ENCODE measurements at places on chromosomes 16 and 17.
A peak's percentile ranks its signal among the peaks of the same experiment; 100 is the strongest.

DNA sequence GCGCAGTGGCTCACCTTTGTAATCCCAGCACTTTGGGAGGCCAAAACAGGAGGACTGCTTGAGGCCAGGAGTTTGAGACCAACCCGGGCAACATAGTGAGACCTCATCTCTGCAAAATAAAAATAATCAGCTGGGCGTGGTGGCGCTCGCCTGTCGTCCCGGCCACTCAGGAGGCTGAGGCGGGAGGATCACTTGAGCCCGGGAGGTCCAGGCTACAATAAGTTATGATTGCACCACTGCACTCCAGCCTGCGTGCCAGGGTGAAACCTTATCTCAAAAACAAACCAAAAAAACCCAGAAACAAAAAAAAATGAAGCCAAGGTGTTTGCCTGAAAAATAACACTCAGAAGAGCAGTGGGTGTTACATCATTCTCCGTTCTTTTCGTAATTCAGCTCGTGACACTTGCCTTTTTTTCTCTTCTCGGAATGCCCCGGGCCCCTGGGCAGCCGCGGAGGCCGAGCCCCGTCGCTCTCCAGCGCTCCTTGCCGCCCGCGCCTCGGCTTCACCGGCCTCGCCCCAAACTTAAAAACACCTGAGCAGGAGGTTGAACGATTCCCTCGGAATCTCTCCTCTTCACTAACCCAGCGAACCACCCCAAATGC is 17.0 kb downstream of the PRCD start:
- peak; percentile 25 for DNase-seq

GRCh38 chr17:3727041-3727440 is 3.3 kb downstream of the HASPIN start:
- DNase-seq = no peak

GRCh38 chr17:8300226-8300625 is 5.0 kb upstream of the SLC25A35 start:
- no peak for DNase-seq

DNA sequence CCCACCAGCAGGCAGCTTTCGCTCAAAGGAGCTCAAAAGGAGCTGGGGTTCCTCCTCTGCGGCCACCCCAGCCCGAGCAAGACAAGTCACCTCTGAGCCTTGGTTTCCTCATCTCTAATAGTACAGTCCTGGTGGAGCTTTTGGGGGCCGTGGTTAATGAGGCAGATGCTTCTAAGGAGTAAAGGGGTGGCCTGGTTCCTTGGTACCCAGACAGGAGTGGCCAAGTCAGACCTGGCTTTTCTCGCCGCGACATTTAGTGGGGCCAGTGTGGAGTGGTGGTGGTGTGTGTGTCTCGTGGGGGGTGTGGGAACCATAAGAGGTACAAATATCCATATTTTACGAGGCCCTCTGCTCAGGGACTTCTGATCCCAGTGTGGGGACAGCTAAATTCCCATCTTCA is 6.7 kb downstream of the FOXF1 start:
- DNase-seq = no peak

- no peak for DNase-seq
Observed at GRCh38 chr17:3710951-3711383, 12.7 kb upstream of the HASPIN start.

DNA sequence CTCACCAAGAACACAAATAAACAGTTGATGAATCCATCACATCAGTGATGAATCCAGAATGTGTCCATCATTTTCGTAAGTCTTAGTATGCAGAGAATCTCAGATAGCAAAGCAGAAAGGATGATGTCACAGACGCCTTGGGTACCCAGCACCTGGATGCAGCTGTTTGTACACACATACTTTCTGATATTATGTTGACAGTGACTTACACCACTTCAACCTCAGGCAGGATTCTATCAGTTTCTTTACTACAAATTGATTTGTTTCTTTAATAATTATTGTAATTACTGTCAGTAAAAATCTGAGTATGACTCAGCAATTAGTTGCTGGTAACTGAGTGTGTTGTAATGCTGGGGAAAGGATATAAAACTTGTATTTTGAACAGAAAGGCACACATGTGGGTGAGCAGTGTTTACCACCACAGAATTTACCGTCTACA is 159.8 kb downstream of the RPTOR start:
- no peak for DNase-seq

GRCh38 chr17:77645072-77646045 is 313.1 kb upstream of the TNRC6C start:
- peak; percentile 25 for DNase-seq

- peak; percentile 58 for DNase-seq
Observed at GRCh38 chr16:4358831-4359561, 7.9 kb upstream of the PAM16 start.

GRCh38 chr16:77868478-77868877 is 80.1 kb downstream of the VAT1L start:
- no peak for DNase-seq

DNA sequence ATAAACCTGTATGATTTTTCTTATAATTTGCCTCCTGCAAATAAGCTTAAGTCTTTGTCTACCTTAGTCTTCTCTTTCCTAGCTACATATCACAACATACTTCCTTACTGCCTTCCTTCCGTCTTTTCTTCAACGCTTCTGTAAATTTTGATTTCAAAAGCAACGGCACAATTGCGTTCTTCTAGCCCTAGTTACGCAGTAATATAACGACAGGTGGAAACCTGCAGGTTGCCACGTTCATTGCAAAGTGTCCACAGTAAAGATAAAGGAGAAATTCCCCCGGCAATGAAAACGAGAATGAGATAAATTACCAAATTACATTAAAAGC is 546 bp upstream of the PSMD7 start:
- DNase-seq = no peak

DNA sequence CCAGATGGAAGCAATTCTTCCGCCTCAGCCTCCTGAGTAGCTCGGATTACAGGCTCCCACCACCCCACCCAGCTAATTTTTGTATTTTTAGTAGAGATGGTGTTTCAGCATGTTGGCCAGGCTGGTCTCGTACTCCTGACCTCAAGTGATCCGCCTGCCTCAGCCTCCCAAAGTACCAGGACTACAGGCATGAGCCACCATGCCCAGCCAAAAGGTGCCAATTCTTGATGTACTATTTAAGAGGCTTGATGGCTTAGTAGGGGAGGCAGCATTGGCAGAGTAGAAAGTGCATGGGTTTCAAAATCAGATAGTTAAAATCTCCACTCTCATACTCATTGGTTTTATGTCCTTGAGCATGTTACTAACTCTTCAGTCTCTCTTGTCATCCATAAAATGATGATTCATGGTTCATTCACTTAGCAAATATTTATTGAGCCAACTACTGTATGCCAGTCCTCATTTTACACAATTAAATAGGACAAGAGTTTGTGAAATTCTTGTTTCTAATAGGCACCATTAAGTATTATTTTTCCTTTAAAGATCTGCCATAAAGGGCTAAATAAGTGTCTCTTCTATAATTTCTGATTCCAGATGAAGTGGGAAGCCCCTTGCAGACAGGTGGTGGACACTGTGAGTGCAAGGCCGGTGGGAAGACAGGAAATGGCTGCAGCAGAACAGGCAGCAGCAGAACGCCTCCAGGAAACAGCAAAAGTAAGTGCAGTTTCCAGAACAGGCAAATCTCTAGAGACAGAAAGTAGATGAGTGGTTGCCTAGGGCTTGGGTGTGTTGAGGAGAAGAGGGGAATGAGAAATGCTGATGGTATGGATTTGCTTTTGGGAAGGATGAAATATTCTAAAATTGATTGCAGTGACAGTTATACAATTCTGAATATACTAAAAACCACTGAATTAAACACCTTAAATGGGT is 8.2 kb upstream of the RPL27 start:
- no peak for DNase-seq

DNA sequence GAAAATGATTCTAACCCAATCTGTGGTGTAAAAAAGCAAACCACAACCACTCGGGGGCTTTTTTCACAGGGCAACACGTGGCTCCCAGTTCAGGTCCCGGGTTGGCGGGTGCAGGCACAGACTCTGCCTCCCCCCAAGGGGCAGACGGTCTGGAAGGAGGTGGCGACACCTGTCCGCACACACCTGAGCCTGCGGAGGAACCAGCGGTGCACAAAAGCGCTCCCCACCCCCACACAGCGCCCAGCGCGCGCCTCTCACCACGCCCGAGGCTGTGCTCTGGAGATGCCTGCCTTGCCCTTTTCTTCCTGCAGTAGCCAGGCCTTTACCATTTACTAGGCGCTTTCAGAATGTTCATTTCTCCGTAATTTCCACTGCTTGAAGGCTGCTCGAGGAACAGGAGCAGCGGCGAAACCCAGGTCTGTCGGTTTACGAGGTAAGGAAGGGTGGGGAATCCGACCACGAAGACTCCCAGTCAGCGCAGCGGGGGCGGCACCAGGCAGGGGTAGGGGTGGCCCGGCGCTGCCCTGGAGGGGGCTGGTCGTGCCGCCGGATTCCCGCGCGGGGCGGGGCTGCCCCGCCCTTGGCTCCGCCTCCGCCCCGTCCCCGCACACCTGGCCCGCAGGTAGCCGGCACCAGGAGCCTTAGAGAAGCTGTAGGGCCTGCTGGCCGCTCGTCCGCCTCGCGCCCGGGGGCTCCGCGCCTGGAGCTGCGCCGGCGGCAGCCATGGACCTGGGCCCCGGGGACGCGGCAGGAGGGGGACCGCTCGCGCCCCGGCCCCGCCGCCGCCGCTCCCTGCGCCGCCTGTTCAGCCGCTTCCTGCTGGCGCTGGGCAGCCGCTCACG is at the start of gene USP43:
Gene USP43 (plus strand): TSS at position 608 of the 842 bp plus-strand sequence. CDS start 116 bp downstream, at position 724.
- DNase-seq = no peak

DNA sequence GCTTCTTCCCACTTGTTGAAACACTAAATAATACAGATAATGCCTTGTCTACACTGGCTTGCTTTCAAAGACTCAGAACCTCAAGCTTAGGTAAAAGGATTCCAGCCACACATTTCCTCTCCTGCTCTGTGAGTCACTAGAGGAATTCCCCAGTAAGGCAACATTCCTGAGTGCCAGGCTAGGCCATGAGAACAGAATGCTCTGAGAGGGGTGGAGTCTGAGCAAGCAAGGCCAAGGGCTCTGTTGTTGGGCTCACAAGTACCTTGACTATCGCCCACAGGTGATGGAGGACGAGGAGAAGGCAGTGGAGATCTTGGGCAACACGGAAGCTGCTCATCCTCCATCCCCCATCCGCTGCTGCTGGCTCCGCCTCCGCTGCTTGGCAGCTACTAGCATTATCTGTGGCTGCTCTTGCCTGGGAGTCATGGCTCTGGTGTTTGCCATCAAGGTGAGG is 6.7 kb upstream of the PHKG2 start:
- no peak for DNase-seq

GRCh38 chr17:17300624-17301568 is 2.3 kb upstream of the NT5M start:
- DNase-seq = peak; percentile 68

- peak; percentile 36 for DNase-seq
Observed at GRCh38 chr16:79008036-79008868, 592.3 kb downstream of the MAF start.

- no peak for DNase-seq
Observed at GRCh38 chr17:36812762-36813161, 124.5 kb upstream of the LHX1 start.

GRCh38 chr16:84482001-84482891 is 22.2 kb downstream of the MEAK7 start:
- no peak for DNase-seq

GRCh38 chr16:4586291-4586690 is 28.4 kb downstream of the UBALD1 start:
- no peak for DNase-seq

- no peak for DNase-seq
Observed at GRCh38 chr17:1471911-1472821, 16.1 kb upstream of the CRK start.

DNA sequence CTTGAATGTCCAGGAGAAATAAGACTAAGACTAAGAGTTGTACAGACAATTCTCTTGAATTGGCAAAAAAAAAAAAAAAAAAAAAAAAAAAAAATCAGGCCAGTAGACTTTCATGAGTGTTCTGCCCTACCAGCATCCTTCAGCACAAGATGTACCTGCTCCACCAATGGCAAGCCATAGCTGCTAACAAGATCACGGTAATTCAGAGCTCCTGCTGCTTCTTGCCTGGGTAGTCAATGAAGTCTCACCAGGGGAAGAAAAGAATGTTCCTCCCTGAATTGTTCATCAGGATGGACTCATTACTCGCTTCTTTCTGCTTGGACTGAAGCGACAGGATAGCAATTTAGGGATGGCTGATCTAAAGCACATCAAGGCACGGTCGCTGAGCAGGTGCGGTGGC is 31.1 kb upstream of the APOH start:
- DNase-seq = no peak

GRCh38 chr16:28120754-28121153 is 57.2 kb upstream of the GSG1L start:
- DNase-seq = no peak

- no peak for DNase-seq
Observed at GRCh38 chr17:51359055-51359454, 98.7 kb downstream of the UTP18 start.

GRCh38 chr17:8337802-8338752 is 1.6 kb upstream of the ODF4 start:
- DNase-seq = no peak

DNA sequence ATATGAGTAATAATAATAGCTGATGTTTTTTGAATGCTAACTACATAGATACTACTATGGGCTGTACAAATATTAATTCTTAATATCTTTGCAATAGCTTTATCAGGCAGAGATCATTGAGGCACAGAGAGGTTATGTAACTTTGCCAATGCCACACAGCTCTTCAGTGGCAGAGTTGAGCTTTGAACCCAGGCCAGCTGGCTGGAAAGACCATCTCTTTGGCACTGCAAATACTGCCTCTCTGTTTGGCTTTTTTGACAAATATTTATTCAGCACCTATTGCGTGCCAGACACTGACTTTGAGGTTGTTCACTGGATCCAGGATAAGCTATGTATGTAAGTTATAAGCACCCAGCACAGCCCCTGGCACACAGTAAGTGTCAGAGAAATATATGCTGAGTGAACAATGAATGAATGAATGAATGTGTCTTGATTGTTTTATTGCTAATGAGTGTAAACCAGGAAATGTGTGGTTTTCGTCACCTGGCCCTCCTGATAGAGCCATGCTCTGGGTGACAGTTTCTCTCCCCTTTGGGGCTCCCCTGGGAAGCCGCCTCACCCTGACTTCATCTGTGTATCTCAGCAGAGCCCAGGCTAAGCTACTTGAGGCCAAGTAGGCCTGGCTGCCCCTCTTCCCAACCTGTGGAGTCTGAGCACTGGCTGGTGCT is 2.5 kb downstream of the AQP8 start:
- no peak for DNase-seq

GRCh38 chr16:11198828-11199227 is 57.2 kb downstream of the SOCS1 start:
- DNase-seq = no peak

GRCh38 chr17:248337-249235 is 67.1 kb upstream of the DOC2B start:
- no peak for DNase-seq

Measured in T-helper 2 cell (primary cell).